ENCODE measurements at places on chromosomes 16 and 17.

DNA sequence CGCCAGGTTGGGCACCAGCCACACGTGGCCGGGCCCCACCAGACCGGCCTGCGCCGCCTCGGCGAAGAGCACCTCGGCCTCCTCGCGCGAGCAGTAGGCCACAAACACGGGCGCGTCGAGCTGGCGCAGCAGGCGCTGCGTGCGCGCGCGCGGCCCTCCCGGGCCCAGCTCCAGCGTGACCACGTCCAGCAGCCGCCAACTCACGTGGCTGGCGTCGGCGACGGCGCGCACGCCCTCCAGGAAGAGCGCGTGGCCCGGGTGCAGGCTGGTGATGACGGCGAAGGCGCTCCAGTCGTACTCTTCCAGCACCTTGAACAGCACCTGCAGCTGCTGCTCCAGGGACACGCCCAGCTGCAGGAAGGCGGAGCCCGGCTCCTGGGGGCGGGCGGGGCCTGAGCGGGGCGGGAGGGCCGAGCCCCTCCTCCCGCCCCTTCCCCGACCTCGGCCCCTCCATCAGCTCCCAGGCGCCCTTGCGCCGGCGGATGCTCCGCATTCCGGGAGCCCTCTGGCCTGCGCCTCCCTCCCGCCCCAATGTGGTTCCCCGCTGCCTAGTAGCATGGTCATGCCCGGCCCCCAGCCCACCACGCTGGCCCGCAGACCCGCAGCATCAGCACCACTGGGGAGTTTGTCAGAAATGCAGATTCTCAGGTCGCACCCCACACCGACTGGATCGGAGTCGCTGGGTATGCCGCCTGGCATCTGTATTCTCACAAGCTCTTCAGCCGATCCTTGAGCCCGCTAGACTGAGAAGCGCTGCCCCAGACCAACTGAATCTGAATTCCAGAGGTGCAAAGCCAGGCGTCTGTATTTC, 7.2 kb downstream of the GRIN2C start:
- DNase-seq, result peak; percentile 81

DNA sequence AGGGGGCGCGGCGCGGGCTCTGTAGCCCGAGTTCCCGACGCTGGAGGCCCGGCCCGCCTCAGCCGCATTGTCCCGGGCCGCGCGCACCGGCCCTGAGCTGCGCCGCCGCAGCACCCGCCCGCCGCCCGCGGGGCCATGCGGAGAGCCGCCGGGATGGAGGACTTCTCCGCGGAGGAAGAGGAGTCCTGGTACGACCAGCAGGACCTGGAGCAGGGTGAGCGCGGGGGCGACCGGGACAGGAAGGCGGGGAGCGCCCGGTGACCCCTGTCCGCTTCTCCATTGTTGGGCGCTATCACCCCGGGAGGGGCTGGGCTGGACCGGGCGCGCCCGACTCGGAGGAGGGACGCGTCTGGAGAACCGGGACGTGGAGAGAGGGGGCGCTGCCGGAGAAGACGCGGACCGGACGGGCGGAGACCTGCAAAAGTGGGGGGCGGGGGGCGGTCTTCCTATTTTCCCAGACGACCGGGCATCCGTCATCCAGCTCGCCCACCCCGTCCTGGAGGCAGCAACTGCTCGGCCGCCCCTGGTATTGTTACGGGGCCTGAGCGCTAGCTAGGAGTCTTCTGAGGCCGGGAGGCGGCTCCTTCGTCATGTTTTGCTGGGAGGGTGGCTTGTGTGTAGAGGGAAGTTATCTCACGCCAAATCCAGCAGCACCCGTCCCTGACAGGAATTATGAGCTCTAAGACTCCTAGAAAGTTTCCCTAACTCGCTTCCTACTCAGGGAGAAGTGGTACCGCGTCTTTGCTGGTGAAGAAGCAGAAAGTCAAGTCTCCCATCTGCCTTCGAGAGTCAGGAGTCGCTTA, 678 bp downstream of the CDR2L start:
- DNase-seq, result peak; percentile 37

GRCh38 chr17:50467855-50468303, 801 bp downstream of the CHAD start:
- no peak for DNase-seq

DNA sequence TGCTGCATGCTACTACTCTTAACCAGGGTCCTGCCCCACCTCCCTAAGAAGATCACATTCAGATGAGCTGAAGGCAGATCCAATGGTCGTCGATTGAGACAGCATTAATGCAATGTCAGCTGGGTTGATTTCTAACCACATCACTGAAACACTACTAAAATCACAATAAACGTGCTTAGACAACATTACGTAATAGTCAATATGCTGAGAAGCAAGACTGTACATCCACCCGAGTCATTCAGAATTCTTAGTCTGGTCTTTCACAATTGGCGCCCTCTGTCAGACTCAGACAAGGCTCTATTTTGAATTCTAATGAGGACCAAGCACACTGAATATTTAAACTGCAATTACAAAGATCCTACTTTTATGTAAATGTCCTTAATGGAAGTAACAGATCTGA, 205.2 kb downstream of the STX8 start:
- DNase-seq, result no peak

DNA sequence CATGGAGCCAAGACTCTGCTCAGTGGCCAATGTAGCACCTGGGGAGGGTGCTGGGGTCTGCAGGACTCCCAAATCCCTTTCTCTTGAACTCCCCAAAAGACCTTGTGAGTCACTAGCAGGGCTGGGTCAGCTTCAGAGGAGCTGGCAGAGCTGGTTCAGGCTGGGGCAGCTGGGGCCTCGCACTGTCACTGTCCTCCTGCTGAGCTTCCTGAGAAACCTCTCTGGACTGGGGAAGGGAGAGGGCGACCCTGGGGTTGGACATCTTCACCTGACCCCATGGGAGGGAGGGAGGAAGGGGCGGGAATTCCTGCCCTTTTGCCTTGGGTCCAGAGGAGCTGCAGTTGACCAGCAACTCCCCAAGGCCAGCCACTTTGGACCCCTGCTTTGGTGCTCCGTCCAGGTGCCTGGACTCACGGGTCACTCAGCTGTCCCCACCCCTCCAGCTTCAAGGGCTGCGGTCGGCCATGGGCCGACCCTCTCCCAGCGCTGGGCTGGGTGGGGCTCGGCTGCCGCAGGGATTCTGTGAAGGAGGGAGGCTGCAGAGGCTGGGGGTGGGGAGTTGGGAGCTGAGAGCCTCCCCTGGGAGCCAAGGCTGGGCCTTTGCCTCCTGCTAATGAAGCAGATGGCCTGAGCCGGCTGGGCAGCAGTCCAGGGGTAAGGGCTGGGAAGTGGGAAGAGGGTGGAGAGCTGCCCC, 9.2 kb downstream of the FMNL1 start:
- DNase-seq, result peak; percentile 22

GRCh38 chr16:77376358-77376757, 58.5 kb downstream of the ADAMTS18 start:
- peak; percentile 30 for DNase-seq

- DNase-seq, result no peak
These were observed 78.4 kb upstream of the CDH11 start for GRCh38 chr16:65200156-65200773.

- DNase-seq, result no peak
These were observed 7.7 kb downstream of the SCGB1C2 start for GRCh38 chr17:144936-145670.

GRCh38 chr16:23607726-23608125, 11.6 kb upstream of the NDUFAB1 start:
- DNase-seq, result no peak

DNA sequence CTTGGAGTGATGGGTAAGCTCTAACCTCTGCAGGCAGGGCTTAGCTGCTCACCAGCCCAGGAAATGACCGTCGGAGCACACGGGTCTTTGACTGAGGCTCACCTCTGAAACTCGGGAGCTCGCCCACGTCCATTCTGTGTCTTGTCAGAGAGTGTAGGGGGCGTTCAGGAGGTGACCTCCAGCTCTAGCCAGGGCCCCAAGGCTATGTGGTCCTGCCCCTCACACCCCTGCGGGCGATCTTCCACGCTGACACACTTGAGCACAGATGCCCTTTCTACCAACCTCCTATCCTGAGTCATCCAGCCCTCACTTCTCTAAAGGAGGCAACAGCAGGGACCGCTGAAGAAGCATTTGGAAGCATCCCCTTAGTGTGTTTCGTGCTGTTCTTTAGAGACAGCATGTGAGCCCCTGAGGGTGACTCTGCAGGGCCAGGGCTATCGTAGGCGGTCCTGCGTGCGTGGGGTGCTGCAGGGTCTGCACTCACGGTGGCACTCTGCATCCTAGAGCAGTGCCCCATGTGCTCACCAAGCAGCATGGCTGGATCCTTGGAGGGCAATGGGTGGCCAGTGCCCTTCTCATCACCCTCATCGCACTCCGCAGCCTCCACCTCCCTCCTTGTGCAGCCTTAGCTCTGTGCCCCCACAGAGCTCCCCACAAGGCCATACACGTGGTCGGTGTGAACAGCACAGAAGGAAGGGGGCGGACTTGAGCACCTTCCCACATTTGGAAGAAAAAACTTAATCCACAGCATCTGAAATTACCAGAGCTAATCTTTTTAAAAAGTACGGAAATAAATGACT, 33.8 kb downstream of the SLC47A1 start:
- no peak for DNase-seq

- DNase-seq, result no peak
These were observed 2227.7 kb downstream of the TP53TG3F start for GRCh38 chr16:35687071-35687470.

- DNase-seq, result no peak
These were observed 15.3 kb downstream of the CCL11 start for GRCh38 chr17:34300652-34301370.

- DNase-seq, result no peak
These were observed 39.3 kb downstream of the PITPNM3 start for GRCh38 chr17:6517062-6517461.

DNA sequence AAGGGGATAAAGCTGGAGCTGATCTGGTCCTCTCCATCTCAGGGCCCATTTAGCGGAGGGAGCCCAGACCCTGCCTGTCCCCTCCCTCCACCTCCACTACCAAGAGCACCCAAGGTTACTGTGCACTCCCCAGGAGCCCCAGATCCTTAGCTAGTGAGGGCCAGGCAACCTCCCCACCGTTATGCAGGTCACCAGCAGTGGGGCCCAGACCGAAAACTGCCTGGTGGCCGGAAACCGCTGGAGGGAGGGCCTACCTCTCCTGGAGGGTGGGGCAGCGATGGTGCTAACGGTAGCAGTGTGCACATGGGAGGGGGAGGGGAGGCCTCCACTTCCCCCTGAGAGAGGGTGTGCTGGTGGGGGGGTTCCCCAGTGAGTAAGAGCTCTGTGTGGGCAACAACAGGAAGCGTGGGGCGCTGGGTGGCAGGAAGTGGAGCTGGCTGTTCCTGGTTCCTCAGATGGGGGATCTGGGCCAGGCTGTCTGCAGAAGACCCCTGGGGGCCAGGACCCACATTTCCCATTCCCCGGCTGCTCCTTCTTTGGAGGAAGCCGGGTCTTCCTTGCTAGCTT, 4.4 kb downstream of the FMNL1 start:
- peak; percentile 99 for DNase-seq
